ENCODE measurements at places on chromosomes 1 and 21.

GRCh38 chr1:20507248-20507563, 745 bp downstream of the MUL1 start:
- DNase-seq: no peak

DNA sequence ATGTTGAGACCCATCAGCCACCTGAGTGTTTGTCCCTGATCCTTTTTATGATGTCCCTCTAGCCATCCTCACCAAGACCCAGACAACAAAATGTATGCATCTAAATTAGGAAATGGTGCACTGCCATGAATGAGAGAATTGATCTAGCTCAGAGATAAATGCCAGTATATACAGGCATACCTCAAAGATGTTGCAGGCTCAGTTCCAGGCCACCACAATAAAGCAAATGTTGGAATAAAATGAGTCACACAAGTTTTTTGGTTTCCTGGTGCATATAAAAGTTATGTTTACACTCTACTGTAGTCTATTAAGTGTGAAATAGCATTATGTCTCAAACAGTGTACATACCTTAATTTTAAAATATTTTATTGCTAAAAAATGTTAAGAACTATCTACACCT, 63.9 kb downstream of the CHIA start:
- no peak for DNase-seq

- no peak for DNase-seq
Observed at GRCh38 chr1:210817385-210818275, 316.3 kb downstream of the KCNH1 start.

GRCh38 chr1:192835116-192835515, 26.3 kb downstream of the RGS2 start:
- no peak for DNase-seq

DNA sequence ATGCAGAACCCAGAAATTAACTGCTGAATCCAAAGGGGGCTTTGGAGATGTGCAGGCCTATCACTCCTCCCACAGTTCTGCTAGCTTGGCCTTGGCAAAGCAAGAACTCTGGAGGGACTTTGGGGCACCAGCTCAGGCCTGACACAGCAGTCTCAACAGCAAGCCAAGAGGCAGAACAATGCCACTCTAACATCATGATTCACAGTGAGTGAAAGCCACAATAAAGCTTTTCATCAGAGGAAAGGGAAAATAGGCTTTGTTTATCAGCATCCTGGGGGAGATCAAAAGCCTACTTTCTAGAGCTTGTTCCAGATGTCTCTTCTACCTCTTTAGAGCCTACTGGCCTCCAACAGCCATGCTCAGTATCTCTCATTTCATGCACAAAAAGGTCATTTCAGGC, 283.4 kb downstream of the KCNH1 start:
- no peak for DNase-seq

DNA sequence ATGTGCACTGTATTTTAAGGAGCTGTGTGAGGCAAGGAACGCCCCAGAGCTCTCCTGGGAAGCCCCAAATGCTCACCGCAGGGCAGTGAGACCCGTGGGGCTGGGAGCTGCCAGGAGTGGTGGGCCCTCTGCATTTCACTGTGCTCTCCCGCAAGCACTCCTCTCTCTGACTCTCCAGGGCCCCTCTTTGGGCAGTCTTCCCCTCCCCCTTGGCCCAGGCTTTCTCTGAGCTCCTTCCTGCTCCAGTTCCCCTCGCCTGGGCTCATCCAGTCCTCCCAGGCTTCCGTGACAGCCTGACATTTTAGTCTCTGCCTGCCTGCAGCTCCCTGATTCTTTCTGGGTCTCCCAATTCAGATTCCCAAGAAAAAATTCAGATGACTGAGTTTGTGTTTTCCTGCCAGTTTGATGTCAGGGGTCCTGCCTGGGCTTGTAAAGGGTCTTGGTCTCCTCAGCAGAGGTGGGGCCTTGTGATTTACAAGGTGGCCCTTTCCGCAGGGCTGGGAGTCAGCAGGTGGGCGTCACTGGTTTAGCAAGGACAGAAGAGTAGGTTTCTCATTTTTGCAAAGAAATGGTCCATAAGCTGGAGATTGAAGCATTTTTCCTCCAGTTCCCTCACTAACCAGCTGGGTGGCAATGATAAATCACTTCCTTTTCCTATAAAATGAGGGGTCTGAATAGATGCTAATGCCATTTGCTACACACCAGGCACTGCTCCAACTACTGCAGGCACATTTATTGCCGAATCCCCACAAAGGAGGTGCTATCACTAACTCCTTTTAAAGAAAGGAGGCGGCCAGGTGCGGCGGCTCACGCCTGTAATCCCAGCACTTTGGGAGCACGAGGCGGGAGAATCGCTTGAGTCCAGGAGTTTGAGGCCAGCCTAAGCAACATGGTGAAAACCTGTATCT, 1.9 kb upstream of the CA6 start:
- DNase-seq: peak; percentile 42

DNA sequence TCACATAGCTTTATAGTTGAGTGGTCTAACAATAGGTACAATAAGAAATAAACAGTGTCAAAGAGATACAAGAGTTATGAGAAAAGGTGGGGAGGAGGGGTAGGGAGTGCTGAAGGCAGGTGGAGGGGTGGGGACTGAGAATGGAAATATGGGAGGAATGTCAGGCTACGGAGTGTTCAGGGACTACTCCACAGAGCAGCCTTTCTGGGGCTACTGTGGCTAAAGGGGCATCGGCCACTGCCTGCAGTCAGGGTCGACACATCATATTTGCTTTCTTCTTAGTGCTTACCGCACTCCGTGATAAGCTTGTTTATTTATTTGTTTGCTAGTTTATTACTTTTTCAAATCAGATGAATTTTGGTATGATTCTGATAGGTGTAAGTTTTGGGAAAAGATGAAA, 34.4 kb upstream of the CRNN start:
- no peak for DNase-seq

DNA sequence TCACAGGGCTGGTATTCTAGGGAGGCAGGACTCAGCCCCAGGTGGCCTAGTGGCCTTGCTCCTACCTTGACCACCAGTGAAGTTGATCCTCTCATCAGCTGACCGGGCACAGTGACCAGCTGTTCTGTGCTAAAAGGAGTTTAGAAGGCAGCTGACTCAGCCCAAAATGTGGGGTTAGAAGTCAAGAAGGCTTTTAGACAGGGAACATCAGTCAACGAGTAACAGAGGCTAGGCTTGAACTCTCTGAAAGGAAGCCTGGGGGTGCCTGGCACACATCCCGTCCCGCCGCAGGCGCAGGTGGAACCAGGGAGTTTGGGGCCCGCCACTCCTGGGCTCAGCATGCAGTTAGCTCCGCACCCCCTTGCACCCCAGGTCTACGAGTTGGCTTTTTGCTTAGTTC, 114.9 kb upstream of the SLC45A1 start:
- DNase-seq: no peak

- no peak for DNase-seq
Observed at GRCh38 chr1:7345516-7345915, 425.6 kb upstream of the VAMP3 start.

GRCh38 chr21:31151156-31152045, 113.1 kb upstream of the KRTAP19-8 start:
- DNase-seq: no peak

All from right kidney (tissue), 9 donors.